Cerebellar nuclear complex (tissue), 1 donor: ENCODE measurements at places on chromosomes 4 and X.

- DNase-seq, result no peak
Measured at GRCh38 chrX:18983666-18984380, at the start of gene PHKA2. PHKA2 (minus strand) TSS chrX:18984114; CDS start chrX:18983932, 182 bp downstream.

GRCh38 chr4:71445811-71446210, 107.0 kb downstream of the SLC4A4 start:
- DNase-seq, result no peak

DNA sequence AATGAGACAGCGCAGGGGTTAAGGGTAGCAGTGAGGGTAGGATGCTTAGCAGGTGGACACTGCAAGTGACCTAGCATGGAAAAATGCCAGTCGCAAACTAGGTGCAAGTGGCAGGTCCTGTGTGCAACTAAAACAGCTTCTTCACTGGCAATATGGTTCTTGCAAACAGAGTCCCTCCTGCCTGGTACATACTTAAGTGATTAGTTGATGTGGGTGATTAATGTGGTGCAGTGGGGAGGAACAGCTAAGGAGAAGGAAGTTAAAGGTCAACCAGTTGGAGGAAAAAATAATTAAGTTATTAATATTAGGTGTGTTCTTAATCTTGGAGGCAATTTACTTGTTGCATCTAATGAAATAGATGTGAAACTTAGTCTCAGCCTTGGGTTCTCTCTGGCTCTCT, 121.6 kb upstream of the IGFBP7 start:
- no peak for DNase-seq

GRCh38 chr4:119039779-119040178, 95.9 kb upstream of the MYOZ2 start:
- no peak for DNase-seq

DNA sequence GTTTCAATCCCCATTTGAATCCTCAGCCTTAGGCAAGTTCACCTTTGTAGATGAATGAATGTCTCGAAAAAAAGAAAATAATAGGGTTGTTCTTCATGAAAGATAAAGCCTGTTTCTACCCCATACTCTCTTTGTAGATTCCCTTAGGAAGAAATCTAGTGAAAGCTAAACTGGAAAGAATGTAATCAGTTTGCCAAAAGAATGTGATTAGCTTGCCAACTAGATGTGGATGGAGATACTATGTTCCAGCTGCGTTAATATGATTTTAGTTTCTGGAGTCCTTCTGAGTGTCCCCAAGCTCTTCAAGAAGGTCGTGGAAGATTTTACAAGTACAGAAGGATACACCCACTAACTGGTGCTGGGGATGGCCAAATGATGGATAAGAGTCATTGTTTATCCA, 162.3 kb upstream of the EDNRA start:
- DNase-seq, result no peak

- no peak for DNase-seq
Measured at GRCh38 chr4:1323635-1324442, 23.2 kb upstream of the UVSSA start.
